WTC11 (cell line): ENCODE measurements at places on chromosomes 6 and 20.

DNA sequence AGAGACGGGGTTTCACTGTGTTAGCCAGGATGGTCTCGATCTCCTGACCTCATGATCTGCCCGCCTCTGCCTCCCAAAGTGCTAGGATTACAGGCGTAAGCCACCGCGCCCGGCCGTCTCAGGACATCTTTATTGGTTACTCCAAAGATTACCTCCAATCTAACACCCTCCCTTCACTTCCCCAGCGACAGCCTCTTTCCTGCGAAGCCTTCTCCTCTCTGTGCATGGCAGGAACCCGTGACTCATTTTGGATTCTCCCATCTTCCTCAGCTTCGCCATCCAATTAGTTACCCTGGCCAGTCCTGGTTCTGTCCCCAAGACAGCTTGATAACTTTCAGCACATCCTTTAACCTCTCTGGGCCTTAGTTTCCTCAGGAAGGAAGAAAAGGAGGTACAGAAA lies 51.3 kb upstream of the TOX2 start:
- DNase-seq: no peak

- DNase-seq: no peak
These were observed 55.1 kb downstream of the IRF4 start for GRCh38 chr6:446418-447366.

DNA sequence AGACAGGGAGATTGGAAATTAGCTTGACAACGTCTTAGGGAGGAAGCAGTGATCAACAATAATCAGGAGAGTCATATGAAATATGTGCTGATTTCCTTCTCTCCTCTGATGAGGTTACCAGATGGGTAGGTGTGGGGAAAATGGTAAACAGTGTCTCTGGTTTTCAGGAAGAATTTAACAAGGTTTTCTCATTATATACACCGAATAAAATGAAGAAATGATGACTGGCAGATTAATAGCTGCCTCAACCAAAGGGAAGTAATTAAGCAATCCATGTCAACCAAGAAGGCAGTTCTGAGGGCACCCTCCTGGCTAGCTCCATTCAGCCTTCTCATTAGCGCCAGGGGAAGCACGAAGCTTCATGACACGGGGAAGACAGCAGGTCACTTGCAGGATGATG lies 12.7 kb upstream of the RAMACL start:
- no peak for DNase-seq

DNA sequence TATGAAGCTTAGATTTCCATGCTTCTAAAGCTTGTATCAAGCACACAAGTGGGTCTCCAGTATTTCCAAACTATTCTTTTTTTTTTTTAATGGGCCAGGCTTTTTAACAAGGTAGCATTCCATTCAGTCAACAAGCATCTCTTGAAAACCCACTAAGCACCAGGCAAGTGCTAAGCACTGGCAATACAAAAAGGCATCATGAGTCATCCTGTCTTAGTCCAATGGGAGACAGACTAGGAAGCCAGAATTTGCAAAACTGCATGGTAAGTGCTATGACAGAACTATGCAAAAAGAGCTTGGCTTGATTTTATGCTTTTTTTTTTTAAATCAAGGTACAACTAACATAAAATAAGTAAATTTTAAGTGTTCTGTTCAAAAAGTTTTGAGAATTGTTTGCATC lies 109.3 kb upstream of the DST start:
- DNase-seq: no peak

DNA sequence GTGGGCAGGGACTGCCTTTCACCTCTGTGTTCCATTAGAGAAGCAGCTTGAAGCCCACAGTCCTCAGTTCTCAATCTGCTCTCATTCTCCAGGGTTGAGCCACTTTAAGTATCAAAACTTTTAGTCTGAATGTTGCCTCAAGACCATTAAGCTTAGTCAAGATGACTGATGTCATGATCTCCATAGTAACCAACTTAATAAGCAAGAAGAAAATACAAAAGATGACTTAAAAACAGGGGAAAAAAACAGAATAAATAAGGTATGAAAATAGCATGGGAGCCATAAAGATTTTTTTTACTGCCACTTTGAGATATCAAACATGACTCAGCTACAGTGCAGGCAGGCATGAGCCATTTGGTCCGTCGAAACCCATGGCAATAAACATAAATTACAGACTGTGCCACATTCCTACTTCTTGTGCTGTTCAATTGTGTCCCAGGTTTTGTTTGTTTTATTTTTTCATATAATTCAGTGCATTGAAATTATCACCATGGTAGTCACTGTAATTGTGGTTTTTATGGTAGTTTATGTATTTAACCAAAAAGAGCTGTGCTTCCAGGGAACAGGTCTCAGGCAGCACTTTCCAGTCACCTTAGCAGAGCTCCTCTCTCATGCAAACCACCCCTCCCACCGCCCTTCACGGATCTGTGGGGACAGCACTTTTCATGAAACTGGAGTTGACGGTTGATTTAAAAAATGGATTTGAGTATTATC lies 156.5 kb upstream of the INSM1 start:
- DNase-seq: no peak

GRCh38 chr20:59175002-59175401 lies 11.4 kb downstream of the ZNF831 start:
- no peak for DNase-seq

DNA sequence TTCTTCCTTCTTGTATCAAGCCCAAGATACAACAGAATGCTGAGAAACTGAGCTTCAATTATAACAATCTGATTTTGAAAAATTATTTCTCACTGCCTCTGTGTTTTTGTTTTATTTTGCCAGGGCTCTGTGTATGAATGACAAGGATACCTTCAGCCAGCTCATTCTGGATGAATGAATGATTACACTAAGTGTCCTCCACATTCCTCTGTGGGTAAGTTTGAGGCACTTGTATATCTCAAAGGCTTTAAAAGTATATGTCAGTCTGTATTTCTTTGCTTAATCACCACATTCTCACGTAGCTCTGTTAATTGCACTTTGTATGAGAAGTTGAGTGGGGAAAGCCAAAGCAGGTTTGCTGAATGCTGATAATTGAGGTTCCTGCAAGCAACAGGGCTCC lies 95.1 kb downstream of the TIAM2 start:
- no peak for DNase-seq

DNA sequence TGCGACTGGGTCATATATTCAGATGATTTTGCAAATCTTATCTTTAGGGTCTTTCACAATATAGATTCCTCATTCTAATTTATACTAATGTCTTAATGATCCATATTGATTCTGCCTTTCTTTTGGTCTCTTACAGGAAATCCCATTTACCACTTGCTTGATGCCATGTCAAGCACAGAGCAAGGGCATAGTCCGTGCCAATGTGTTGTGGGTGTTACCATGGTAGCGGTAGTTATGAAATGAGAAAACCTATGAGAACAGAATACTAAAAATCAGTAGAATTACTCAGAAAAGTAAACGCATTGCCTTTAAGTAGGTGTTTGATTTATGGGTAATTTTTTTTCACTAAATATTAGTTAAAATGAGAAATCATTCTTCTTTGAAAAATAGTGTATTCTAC lies 153.9 kb upstream of the RAB32 start:
- no peak for DNase-seq

DNA sequence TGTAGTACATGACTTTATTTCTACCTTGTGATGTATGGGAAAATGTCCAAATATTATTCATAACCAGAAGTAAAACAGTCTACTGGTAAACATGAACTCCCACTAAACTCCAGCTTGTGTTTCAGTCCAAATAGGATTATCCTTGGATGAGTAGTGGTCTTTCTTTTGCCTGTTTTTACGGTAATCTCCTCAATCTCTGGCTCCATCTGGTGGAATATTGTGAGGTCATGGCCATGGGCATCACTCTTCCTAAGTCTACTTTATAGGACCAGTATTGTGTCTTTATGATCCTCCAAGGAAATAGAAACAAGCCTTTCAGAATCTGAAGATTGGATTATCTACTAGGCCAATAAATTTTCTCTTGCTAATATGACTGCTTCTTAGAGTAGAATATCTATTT lies 505.0 kb downstream of the BMP2 start:
- DNase-seq: no peak

GRCh38 chr6:136501514-136501913 lies 48.7 kb downstream of the MAP7 start:
- DNase-seq: no peak

DNA sequence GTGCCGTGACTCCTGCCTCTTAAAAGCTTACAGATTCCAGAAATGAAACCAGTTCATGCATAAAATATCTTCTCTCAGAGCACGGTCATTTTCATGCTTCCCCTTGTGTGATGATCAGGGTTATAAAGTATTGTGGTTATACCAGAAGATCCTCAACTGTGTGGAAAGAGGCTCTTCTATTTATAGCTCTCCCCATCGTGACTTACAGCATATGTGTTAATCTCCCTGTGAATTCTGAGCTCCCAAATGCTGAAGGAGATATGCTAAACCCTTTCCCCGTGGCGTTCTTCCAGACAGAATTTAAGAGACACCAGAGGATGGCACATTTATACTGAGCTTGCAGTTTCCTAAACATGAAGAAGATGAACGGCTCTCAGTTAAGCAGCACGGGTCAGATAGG lies 158.8 kb downstream of the CDH26 start:
- no peak for DNase-seq

DNA sequence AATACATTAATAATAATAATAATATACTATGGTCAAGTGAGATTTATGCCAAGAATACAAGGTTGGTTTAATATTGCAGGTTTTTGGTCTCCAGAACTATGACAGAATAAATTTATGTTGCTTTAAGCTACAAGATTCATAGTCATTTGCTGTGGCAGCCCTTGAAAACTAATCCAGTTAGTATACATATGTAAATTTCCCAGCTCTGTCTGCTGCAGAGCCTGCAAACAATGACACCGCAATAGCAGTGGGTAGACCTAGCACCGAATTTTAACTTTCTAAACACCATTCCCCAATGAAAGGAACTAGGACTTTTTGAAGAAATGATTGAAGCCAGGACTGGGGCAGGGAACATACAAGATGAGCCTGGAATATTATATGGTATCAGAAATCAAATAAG lies 647.7 kb upstream of the NRSN1 start:
- DNase-seq: peak; percentile 9

DNA sequence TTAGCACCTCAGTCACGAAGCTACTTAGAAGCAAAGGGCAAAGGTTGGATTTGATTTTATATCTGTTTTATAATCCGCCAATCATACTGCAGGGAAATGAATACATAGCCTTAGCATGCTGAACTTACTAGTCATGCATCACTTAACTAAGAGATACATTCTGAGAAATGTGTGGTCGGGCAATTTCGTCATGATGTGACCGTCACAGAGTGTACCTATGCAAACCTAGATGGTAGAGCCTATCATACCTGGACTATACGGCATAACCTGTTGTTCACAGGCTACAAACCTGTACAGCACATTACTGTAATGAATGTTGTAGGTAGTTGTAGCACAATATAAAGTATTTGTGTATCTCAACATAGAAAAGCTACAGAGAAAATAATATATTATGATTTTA lies 345.2 kb upstream of the RGS17 start:
- DNase-seq: no peak

- DNase-seq: peak; percentile 90
These were observed 14.9 kb upstream of the FAM210B start for GRCh38 chr20:56343861-56344381.

DNA sequence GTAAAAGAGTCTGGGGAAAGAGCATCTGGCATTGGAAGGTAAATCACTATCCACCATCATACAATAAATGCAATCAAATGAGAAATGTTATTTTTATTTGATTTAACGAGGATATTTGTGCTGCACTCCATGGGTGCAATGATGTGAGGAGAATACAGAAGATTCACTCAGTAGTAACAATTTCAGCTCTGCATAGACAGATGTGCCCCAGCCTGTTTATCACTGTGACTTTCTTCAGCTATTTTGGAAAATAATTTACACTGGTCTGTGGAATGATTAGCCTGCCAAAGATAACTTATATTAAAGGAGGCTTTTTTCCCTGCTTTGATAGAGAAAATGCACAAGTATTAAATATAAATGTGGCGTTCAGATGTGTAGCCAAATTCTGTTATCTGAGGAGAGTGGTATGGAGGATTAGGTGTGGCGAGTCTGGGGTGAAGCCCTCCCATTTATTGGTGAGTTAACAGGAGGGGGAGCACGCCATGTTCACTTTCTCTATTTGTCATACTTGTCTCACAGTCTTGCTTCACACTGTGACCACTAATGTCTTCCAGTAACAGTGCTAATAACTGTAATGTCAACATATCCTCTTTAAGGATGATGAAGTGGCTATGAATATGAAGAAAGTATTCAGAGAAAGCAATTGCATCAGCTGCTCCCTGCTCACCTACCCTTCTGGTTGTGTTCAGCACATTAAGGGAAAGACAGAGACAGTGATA lies 645.6 kb downstream of the MMUT start:
- no peak for DNase-seq

DNA sequence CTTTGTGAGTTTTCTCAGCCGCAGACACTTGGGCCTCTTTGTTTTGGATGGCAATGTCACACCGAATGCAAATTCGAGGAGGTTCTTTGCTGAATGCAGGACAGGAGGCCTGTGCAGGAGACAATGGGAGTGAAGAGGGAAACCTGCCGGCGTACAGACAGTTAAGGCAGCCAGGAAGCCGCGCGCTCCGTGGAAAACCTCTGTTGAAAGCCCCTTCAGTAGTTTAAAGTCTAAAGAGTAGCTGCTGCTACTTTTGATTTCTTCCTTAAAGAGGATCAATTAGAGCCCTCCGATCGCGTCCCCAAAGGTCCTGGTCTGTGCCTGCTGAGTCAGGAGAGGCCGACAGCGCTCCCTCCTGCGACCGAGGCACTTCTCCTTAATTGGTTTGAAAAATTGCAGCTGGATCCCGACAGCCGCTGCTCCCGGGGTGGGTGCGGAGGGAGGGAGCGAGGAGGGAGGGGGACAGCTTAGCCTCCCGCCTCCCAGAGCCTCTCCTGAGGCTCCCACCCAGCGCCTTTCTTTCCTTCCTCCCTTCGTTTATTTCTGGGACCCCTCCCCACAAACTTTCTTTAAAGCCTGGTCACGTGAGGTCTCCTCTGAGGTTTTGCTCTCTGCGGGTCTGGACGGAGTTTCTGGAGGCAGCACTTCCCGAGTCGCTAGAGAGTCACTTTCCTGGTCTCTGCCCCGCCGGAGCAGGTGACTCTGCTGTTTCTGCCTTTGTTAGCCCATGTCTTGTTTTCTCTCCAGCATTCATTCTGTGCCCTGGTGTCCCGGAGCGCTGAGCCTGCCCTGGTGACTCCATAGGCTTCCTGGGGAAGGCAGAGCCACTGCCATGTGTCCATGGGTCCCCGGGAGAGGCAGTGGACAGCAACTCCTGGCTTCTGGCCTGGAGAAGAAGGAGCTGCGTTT lies 22.3 kb upstream of the RPP40 start:
- peak; percentile 67 for DNase-seq

DNA sequence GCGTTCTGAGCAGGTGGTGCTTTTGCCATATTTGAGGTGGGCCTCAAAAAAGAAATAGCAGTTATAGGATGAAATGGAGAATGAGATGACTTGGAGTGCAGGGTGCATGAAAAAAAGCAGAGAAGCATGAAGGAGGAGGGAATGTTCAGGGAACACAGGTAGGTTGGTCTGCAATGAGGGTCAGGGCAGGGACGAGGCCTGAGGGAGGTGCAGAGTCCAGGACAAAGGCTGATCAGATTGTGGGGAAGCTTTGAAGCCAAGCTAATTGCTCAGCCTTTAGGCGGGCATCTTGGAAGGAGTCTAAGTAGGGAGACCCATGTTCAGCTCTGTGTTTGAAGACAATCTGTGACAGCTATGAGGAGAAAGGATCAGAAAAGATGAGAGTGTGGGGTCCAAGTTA lies 12.0 kb downstream of the TRAM2 start:
- no peak for DNase-seq

- DNase-seq: no peak
These were observed 123.7 kb upstream of the NHSL1 start for GRCh38 chr6:138622967-138623366.

- DNase-seq: peak; percentile 75
These were observed 445.4 kb upstream of the DEFB115 start for GRCh38 chr20:30811885-30812671.
